ENCODE measurements at places on chromosomes 13 and 19. TPM values are rescaled to one million over a fixed set of nuclear protein-coding genes. Genes with fewer than 3 reads are reported as not detected.

GRCh38 chr13:112105892-112106291, 38.9 kb downstream of the SOX1 start:
- no peak for DNase-seq

The PPP1R12C gene
- 114 TPM for total RNA-seq

DNA sequence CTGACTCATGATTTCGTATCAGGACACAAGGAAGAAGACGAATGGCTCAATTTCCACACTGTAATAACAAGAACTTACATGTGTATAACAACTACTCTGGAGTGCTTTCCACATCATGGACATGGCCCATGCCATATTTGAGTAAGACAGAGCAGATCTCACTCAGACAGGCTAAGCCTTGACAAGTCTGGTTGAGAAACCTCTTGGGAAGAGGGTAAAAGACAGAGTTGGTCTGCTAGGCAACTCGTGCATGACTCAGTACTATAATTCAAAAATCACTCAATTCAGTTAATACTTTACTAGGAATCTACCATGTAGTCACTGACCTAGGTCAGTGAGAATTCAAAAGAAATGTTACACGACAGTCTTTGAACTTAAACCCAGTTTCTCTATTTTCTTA, 5.7 kb upstream of the THSD1 start:
- DNase-seq, result no peak

DNA sequence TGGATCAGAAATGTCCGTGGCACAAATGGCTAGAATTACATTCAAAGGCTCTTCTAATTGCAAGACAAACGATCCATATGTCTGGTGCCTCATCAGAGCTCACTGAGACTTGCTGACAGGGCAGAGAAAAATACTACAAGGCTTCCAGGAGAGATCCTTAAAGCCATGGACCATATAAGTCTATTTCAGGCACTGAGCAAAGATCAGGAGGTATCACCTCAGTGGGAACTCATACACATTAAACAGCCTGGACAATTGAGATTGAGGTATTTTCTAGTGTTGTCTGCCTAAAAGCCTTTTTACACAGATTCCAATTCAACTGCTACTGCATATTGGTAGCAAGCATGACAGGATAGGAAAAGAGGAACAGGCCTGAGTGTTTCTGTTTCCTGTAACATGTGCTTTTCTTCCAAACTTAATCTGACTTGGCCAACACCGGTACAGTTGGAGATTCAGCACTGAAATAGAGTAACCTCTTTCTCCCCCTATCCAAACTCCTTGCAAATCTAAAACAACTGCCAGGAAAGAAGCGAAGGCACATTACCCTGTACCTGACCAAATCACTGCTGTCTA, 65.9 kb downstream of the SERP2 start:
- no peak for DNase-seq

DNA sequence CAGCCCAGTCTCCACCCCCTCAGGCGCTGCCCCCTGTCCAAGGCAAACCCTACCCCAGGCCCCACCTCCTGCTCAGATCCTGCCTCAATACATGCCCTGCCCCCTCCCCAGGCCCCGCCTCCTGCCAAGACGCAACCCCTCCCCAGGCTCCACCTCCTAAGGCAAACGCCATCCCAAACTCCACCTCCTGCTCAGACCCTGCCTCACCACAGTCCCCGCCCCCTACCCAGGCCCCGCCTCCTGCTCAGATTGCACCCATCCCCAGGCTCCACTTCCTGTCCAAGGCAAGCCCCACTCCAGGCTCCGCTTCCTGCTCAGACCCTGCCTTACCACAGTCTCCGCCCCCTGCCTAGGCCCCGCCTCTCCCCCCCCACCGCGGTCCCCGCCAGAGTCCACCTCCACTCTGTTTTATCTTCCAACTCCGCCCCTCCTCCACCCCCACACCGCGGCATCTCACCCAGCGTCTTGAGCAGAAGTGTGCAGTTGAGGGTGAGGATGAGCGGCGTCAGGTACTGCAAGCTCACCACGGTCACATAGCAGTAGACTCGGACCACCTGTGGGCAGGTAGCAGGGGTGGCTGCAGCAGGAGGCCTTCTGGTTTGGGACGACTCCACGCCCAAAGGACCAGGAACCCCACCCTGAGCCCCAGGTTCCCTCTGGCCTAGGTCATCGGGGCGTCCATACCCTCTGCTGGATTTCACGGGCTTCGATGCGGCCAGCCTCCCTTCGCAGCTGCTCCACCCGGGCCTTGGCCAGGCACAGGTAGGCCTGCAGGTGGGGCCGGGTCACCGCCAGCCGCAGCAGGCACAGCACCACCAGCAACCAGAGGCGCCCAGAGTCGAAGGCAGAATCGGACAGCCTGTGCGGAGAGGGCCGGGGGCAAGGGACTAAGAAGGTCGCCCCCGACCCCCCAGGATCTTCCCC, 17.7 kb downstream of the TMEM161A start:
- no peak for DNase-seq

The ZNF528 gene
- 8.0 TPM for total RNA-seq

The GAMT gene
- total RNA-seq, result 22.3 TPM

The ZNF835 gene
- total RNA-seq, result not detected

The PGLYRP2 gene
- total RNA-seq, result 0.07 TPM

DNA sequence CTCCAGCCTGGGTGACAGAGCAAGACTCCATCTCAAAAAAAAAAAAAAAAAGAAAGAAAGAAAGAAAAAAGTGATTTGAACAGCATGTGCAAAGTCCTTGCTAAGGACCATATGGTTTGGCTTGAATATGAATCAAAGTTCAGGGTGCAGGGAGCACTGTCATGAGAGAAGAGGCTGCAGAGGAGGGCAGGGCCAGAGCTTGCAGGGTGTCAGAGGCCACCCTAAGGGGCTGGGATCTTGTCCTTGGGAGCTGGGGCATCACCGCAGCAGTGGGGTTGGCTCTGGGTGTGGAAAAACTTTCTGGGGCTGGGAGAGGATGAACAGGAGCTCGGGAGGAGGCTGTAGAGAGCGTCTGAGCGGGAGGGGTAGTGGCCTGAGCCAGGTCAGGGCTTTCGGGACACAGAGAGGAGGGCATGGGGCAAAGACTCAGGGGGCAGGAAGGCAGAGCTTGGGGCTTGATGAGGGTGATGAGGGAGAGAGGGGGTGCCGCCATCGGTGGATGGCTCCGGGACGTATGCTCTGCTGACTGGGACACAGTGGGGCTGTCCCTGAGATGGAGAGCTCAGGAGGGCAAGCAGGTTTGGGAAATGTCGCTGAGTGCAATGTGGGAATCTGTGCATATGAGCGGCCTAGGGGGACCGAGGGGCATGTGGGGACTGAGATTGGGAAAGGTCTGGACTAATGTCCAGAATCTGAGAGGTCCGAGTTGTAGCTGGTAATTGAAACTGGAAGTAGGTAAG, 3.0 kb downstream of the TRPM4 start:
- DNase-seq, result no peak

DNA sequence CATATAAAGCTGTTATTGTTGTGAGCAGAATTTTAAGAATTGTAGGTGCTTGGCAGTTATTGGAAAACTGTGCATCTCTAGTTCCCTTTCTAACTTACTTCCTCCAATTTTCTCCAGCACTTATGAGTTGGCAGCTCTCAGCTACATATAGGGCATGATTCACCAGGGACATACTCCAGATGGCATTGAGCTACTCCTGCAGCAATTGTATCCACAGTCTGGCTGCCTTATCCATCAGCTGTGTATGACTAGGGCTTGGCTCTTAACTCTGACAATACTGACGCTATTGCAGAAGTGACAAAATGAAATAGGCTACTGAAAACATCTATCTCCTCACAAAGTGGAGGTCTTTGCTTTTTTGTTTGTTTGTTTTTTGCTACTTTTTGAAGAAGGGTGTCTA, 276.7 kb downstream of the POU4F1 start:
- no peak for DNase-seq

- no peak for DNase-seq
Measured at GRCh38 chr13:31067416-31068118, 94.1 kb downstream of the HSPH1 start.

GRCh38 chr19:49642492-49643035, 555 bp downstream of the SCAF1 start:
- DNase-seq, result no peak

- DNase-seq, result no peak
Measured at GRCh38 chr13:46051968-46052318, 603 bp downstream of the ZC3H13 start.

DNA sequence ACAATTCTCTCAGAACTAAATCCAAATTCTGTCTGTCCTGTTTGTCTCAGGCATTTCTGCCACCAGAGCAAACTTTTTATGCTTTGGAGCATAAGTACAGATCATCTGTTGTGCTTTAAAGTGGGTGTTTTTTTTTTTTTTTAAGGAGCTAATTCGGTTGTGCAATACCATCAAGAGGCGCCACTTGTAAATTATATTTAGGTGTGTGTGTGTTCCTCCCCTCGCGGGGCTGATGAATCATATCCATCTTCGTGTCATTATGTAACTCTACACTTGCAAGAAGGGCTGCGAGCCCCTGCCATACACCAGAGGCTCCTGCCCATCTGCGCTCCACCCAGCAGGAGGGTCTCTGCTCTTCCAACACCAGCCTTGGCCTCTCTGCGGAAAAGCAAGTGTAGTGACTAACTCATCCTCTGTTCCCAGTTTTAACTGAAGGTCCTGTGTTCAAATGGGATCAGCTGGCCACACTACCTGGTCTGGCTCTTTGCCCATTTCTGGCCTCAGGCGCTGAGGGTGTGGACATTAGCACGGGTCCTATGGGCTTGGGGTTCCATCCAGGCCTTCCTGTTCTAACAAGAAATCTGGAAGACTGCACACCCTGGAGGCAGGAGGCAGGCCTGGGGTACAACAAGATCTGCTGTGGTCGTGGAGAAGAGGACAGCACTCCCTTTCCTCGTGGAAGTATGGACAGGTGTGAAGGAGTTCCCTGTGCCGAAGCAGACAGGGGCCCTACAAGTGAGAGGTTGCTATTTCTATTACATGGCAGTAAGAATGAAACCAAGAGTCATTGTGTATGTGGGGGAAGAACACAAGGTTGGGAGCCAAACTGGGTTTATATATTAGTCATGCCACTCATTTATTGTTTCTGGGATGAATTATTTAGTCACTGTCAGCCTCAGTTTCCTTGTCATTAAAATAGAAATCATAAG, 96.1 kb upstream of the MBNL2 start:
- DNase-seq, result no peak

The FXYD7 gene
- total RNA-seq, result 0.39 TPM

The FGF21 gene
- total RNA-seq, result not detected

- DNase-seq, result no peak
Measured at GRCh38 chr13:100895651-100896050, 221.1 kb upstream of the TMTC4 start.

All from activated T-helper 1 cell treated with anti-CD3 and anti-CD28 coated beads, Interleukin-12 subunit alpha, Interleukin-12 subunit beta, Interleukin-2, Interleukin-4 antibody, amounts not matched to agents 30 ng/mL and 10 ng/mL and 1 ng/mL, durations not matched to agents 14 hours and 24 hours and 36 hours (primary cell).